Right renal cortex interstitium (tissue), 3 donors: ENCODE measurements at places on chromosomes 12 and 14.

GRCh38 chr12:124392271-124392666, 97.4 kb downstream of the RFLNA start:
- no peak for DNase-seq

DNA sequence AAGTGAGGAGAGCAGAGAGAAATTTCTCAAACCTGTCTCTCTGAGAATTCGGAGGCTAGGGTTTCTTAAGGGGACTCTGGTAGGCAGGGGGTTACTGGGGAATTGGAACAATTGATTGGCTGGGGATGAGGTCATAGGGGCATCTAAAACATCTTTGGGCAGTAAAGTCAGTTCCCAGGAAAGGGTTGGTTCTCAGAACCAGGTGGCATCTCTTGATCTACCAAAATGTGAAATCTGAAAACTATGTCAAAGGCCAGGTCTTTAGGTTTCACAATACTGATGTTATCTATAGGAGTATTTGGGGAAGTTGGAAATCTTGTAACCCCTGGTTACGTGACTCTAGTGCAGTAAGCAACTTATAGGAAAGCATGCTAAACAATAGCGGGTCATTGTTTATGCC, 6.9 kb downstream of the C12orf75 start:
- no peak for DNase-seq

GRCh38 chr14:74843653-74844052, 32.3 kb downstream of the PROX2 start:
- DNase-seq, result no peak

DNA sequence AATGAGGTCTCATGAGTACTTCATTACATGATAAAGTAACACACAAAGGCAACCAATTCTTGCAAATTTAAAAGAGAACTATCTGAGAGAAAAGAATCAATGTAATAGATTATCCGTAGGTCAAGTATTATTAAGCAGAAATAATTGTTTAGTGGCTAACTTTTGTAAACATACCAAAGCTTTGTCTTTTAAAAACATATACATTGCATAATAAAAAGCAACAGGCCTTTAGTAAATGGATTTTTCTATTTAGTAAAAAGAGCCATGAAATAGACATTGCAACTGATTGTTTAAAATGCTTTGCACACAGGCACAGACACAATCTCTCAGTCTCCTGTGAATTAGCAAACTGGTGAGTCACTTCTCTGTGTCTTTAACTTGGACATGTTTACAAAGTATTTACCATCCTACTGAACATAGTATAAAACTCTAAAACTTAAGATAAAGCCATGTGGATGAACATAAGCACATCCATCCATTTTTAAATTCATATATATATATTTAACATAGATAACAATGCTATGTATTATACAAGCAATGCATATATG, 518.7 kb upstream of the MGAT4C start:
- no peak for DNase-seq

- no peak for DNase-seq
These were observed 89.1 kb upstream of the ZDHHC17 start for GRCh38 chr12:76674669-76675315.

DNA sequence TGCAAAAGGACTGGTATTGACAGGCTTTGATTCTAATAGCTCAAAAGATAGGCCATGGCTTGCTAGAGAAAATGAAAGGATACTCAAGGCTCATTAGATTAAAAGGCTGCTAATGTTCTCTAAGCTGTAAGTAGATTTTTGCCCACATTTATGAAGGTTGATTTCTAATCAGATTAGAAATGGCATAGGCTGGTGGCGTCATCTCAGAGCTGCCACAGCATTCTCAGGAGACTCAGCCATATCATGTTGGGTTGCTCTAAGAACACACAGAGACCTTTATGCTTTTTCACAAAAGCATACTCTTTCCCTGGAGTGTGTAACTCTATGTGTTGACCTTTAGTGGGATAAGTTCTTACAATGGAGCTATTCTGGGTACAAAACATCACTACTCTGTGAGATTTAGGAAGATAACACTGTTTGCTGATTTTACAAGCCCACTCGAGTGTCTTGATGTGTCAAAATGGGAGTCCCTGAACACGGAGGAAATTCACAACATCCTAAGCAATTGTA, 576.0 kb downstream of the NRXN3 start:
- DNase-seq, result no peak

DNA sequence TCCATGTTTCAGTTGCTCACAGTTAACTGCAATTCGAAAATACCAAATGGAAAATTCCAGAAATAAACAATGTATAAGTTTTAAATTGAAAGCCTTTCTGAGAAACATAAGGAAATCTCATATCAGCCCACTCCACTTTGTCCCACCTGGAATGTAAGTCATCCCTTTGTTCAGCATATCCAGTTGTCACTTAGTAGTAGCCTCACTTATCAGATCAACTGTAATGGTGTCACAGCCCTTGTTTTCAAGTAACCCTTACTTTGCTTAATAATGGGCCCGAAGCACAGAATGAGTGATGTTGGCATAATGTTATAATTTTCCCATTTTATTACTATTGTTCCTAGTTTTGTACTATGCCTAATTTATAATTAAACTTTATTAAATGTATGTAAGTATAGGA, 646.8 kb downstream of the C12orf50 start:
- DNase-seq, result no peak
